ENCODE measurements at places on chromosomes 5 and 9. TPM values are rescaled to one million over a fixed set of nuclear protein-coding genes. Genes with fewer than 3 reads are reported as not detected.

The TXNDC8 gene
- not detected for total RNA-seq

The CHMP5 gene
- total RNA-seq = 61.3 TPM

The SEMA4D gene
- total RNA-seq = 0.91 TPM

The PCDHB3 gene
- total RNA-seq = 0.13 TPM

The SPINK6 gene
- total RNA-seq = not detected

The TLR4 gene
- total RNA-seq = 0.64 TPM

The DBH gene
- not detected for total RNA-seq

The LRRC14B gene
- not detected for total RNA-seq

The TAF11L5 gene
- total RNA-seq = not detected

The CSNK1A1 gene
- 218 TPM for total RNA-seq

The PTPRD gene
- 65.2 TPM for total RNA-seq

The LTC4S gene
- total RNA-seq = 7.0 TPM

The BRD3 gene
- 12.4 TPM for total RNA-seq

The NR4A3 gene
- total RNA-seq = 1.3 TPM

The PRDM9 gene
- not detected for total RNA-seq

The OTULINL gene
- 4.8 TPM for total RNA-seq

The CNTLN gene
- total RNA-seq = 6.3 TPM

The RIGI gene
- 2.8 TPM for total RNA-seq

The CNTNAP3B gene
- total RNA-seq = 5.3 TPM

The IGIP gene
- total RNA-seq = 2.1 TPM

The ROR2 gene
- total RNA-seq = 79.0 TPM

The FOXD4L3 gene
- total RNA-seq = not detected
